ENCODE measurements at places on chromosomes 2 and 18. TPM values are rescaled to one million over a fixed set of nuclear protein-coding genes. Genes with fewer than 3 reads are reported as not detected.

GRCh38 chr2:111705239-111705638 is 178.8 kb downstream of the ANAPC1 start:
- no peak for DNase-seq

GRCh38 chr2:14148216-14148615 is 484.3 kb upstream of the LRATD1 start:
- no peak for DNase-seq

Gene CLEC4F
- not detected for total RNA-seq

DNA sequence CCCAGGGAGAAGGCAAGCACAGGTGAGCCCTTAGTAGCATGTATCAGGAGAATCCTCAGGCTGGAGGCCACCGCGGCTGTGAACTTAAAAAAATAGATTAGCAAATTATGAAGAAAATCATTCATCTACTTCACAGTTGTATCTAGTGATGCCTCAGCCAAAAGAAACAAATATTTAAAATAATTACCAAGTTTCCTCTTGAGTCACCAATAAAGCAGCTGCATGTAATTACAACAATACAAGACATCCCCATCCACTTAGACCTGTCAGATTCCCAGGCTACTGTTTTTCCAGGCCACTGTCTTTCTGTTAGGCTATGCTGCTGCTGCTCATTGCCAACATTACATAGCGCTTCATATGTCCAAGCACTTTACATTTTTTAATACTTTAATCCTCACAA is 54.6 kb upstream of the PHLPP1 start:
- no peak for DNase-seq

GRCh38 chr18:39635966-39636365 is 2070.4 kb upstream of the CELF4 start:
- DNase-seq = no peak

DNA sequence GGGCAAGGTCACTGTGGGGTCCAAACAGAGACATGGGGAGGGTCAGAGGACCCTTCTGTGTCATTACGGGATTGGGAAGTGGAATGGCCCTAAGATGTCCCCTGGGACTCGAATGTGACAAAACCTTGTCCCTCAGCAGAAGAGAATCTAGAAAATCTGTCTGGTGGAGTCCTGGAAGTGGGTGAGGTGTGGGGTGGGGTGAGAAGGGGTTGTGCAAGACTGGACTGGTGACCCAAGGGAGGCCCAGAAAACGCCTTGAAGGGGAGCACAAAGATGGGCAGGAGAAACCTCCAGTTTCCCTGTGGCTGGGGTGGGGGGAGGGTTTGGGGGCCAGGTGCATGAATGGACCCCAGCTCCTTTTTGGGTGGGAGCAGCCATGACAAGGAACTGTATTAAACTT is 79.6 kb downstream of the TCF7L1 start:
- no peak for DNase-seq

DNA sequence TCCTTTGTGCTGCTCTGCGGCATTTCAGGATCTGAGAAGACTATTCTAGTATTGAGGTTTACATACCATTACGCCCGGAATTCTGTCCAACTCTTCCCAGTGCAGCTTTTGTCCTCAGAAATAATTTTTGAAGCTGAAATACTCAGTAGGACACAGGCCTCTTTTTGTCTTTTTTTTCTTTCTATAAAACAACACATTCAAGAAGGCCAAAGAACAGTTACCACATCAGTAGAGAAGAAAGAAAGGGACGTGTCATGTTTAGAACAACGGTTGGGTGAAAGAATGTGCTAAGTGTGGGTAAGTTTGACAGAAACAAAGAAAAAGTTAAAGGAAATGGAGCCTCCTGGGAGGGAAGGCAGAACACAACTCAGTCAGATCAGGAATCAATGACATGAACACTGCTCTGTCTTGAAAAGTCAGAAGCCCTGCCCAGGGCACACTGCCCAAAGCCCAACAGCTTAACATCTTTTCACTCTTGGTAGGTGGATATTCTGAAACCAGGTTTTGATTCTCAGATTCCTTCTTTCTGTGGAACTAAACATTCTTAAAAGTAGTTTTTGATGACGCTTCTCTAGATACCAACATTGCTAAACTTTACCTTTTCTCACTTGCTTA is 198.6 kb upstream of the CWC22 start:
- no peak for DNase-seq

- DNase-seq = no peak
Measured at GRCh38 chr18:2908946-2909335, 62.1 kb downstream of the EMILIN2 start.
